ENCODE measurements at places on chromosomes 5 and 9. TPM values are rescaled to one million over a fixed set of nuclear protein-coding genes. Genes with fewer than 3 reads are reported as not detected.

The SKP1 gene
- total RNA-seq: 246 TPM

- DNase-seq: no peak
These were observed 15.0 kb downstream of the FAM193B start for GRCh38 chr5:177539411-177539810.

GRCh38 chr5:119301210-119301609, 54.6 kb upstream of the TNFAIP8 start:
- DNase-seq: no peak

- no peak for DNase-seq
These were observed 113.6 kb downstream of the GNA14 start for GRCh38 chr9:77534376-77535057.

The ANKRD31 gene
- 0.20 TPM for total RNA-seq
